ENCODE measurements at places on chromosomes 4 and X. TPM values are rescaled to one million over a fixed set of nuclear protein-coding genes. Genes with fewer than 3 reads are reported as not detected.

The BCORL1 gene
- total RNA-seq, result 8.4 TPM

The LINC00632 gene
- 2.8 TPM for total RNA-seq

The KCNIP4 gene
- not detected for total RNA-seq

The FGD1 gene
- total RNA-seq, result 7.7 TPM

The SPATA4 gene
- total RNA-seq, result 0.07 TPM

The CLDN34 gene
- total RNA-seq, result not detected

The EDNRA gene
- 0.33 TPM for total RNA-seq

The PTCHD1 gene
- total RNA-seq, result not detected

The CT47C1 gene
- not detected for total RNA-seq

The POU4F2 gene
- total RNA-seq, result not detected

The ATOH1 gene
- total RNA-seq, result not detected

The ERCC6L gene
- total RNA-seq, result 14.3 TPM

The DUSP9 gene
- total RNA-seq, result 1.6 TPM

The PLAC8 gene
- total RNA-seq, result 1.3 TPM

The SPIN2A gene
- total RNA-seq, result 0.15 TPM

The CCDC110 gene
- not detected for total RNA-seq

The NHS gene
- 5.7 TPM for total RNA-seq

The GAGE12F gene
- not detected for total RNA-seq

The PIN4 gene
- total RNA-seq, result 60.9 TPM

The RAB9B gene
- 0.05 TPM for total RNA-seq

The NUP62CL gene
- total RNA-seq, result 18.1 TPM

The EPHA5 gene
- total RNA-seq, result 0.62 TPM
